ENCODE measurements at places on chromosomes 1 and 21.

GRCh38 chr1:202279806-202280205 lies 61.9 kb downstream of the UBE2T start:
- no peak for DNase-seq

DNA sequence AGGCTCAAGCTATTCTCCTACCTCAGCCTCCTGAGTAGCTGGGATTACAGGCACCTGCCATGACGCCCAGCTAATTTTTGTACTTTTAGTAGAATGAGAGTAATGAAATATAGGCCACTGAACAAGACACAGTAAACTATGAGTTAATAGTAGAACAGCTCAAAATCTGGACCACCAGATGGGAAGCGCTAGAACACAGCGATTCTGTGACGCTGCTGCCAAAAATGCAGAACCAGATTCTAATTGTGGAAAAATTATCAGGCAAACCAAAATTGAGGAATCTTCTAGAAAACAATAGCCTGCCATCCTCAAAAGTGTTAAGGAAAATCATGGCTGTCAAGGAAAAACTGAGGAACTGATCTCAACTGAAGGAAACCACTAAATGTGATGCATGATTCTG lies 111.4 kb upstream of the TIAM1 start:
- DNase-seq, result no peak

GRCh38 chr1:33433509-33434362 lies 2.8 kb upstream of the PHC2 start:
- DNase-seq, result no peak

- no peak for DNase-seq
These were observed 26.3 kb upstream of the DISP1 start for GRCh38 chr1:222788402-222789156.

GRCh38 chr1:177311111-177311510 lies 140.4 kb downstream of the BRINP2 start:
- DNase-seq, result no peak

DNA sequence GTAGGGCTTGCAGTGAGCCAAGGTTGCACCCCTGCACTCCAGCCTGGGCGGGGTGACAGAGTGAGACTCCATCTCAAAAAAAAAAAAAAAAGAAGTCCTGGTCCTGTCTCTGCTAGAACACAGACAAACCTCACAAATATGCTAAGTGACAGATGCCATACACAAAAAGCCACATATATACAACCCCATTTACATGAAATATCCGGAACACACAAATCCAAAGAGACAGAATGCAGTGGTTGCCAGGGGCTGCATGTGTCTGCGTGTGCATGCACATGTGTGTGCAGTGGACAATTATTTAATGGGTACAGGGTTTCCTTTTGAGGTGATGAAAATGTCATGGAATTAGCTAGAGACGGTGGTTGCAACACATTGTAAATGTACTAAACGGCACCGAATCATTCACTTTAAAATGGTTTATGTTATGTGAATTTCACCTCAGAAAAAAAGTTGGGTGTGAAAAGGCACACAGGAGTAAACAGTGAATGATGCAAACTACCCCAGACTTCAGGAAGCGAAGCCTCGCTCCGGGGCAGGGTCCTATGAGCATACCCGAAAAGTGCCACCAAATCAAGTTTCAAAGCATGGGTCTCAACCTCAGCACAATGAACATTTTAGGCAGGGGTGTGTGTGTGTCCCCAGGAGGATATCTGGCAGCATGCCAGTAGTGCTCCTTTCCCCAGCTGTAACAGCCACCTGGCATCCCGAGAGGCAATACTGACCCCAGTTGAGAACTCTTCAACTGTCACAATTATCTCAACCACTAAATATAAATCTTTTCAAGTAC lies 48.3 kb downstream of the GNB1 start:
- DNase-seq, result no peak

DNA sequence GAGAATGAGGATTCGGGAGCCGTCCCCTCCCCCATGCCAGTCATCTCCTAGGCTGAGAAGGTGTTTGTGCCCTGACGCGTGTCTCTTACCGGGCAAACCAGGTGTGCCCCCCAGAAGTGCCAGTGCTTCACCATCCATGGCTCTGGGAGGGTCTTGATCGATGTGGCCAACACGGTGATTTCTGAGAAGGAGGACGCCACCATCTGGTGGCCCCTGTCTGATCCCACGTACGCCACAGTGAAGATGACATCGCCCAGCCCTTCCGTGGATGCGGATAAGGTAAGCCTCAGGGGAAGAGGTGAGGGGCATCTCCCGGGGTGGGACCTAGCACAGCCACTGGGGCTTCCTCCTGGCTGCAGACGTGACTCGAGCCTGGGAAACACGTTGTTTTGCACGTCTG lies 959 bp downstream of the PADI6 start:
- DNase-seq, result no peak

DNA sequence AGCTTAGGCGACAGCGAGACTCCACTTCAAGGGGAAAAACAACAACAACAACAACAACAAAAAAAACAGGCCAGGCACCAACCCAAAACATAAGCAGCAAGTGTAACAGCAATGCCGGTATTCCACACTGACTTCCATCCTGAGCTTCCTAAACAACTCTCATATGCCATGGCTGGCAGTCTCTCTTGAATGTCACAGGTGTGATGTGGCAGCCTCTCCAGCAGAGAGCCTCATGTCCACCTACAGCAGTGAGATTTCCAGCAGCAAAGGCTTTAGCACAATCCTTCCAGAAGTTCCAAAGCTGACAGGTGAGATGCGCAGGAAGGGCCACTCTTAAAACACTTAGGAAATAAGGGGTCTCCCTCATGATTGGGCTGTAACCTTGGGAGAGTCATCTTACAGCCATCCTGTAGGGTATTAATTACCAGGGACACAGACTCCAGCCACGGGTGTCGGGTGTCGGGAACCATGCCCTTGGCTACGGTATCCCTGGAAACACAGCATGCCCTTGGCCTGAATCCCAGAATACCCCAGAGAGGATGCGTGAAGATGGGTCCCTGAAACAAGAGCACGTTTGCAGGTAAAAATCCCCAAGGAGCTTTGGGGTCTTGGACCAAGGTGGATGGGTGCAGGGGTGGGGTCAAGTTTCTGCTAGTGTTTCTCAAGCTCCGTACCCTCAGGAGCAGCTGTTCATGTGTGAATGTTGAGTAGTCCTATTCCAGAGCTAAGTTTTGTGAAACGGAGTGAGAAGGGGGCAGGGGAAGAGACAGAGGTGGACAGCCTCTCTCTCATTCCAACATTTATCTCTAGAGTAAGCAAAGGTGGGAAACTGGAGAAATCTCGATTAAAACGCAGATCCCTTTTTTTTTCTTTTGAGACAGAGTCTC lies 31.4 kb downstream of the CLSTN1 start:
- no peak for DNase-seq

- no peak for DNase-seq
These were observed 22.0 kb downstream of the ZNF697 start for GRCh38 chr1:119626011-119626545.

DNA sequence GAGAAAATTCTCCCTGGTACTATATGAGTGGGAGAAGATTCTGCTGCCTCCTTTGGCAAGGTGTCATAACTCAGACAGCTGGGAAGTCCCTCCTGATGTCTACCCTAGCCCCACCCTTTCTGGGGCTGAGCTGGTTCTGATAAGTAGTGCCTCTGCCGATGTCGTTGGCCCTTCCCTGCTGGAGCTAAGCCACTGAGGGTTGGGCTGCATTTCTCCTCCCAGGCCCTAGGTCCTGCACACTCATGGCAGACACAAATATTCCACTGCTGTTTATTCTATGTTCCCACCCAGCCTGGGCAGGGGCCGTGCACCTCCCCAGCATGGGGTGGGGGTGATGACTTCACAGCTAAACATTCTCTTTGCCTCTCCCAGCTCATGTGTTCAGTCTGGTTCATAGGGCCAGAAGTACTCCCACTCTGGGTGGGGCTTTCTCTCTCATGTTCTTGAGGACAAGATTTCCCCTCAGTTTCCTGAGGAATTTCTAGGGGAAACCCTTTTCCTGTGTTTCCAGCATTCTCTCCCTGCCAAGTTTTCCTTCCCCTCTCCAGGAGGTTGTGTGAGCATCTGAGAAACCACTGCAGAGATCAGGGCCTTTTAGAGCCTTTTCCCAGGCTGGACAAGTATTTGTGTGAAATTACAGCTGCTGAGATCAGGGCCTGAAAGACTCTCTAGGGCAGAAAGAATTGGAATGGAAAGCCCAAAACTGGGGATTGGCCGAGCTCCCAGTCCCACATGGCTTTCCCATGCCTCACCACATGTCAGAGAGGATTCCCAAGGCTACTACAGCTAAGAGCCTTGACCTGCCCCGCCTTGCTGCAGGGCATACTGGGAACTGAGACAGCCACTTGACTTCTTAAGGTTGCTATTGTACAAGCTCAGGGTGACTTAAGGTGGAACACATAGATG lies 66.2 kb downstream of the ATP2B4 start:
- DNase-seq, result peak; percentile 90

GRCh38 chr1:39344394-39345154 lies 140.1 kb downstream of the MACF1 start:
- no peak for DNase-seq

DNA sequence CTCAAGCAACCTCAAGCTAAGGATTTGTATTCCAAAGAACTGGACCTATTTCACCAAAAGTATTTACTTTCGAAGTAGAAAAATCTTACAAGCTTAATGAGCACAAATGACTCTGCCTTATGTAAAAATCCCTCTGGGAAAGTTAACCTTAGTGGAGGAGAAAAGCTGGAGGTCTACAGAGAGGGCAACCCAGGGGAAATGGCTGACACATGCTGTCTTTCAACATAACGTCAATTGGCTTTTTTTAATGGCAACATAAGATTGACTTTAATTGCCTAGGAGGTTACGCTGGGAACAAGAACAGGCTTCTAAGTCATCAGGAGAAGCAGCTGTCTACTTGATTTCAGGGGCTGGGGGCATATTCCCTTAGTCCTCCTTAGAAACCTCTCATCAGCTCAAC lies 52.3 kb downstream of the UTP25 start:
- no peak for DNase-seq

GRCh38 chr1:107662971-107663370 lies 302.0 kb downstream of the VAV3 start:
- no peak for DNase-seq

- DNase-seq, result no peak
These were observed 18.4 kb downstream of the CNIH4 start for GRCh38 chr1:224375059-224375458.

Measured in muscle of arm (tissue), 14 donors.